ENCODE measurements at places on chromosomes 5 and 9.
A peak's percentile ranks its signal among the peaks of the same experiment; 100 is the strongest.

DNA sequence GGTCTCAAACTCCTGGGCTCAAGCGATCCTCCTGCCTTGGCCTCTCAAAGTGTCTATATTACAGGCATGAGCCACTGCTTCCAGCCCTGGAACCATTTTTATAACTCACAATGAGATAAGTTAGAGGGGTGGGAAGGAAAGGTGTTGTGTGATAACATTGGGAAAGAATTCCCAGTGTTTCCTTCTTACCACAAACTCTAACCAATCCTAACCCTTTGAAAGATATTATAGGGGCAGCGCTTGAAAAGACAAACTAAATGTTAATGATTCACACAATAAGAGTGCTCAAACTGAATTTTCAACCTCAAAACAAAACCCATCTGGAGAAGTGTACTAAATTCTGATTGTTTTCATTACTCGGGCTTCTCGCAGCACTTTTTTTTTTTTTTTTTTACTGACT lies 109.7 kb downstream of the TSSK1B start:
- DNase-seq = no peak

GRCh38 chr9:93391898-93392297 lies 59.6 kb upstream of the FAM120A start:
- no peak for DNase-seq

- DNase-seq = no peak
These were observed 18.9 kb downstream of the IPPK start for GRCh38 chr9:92650839-92651621.

DNA sequence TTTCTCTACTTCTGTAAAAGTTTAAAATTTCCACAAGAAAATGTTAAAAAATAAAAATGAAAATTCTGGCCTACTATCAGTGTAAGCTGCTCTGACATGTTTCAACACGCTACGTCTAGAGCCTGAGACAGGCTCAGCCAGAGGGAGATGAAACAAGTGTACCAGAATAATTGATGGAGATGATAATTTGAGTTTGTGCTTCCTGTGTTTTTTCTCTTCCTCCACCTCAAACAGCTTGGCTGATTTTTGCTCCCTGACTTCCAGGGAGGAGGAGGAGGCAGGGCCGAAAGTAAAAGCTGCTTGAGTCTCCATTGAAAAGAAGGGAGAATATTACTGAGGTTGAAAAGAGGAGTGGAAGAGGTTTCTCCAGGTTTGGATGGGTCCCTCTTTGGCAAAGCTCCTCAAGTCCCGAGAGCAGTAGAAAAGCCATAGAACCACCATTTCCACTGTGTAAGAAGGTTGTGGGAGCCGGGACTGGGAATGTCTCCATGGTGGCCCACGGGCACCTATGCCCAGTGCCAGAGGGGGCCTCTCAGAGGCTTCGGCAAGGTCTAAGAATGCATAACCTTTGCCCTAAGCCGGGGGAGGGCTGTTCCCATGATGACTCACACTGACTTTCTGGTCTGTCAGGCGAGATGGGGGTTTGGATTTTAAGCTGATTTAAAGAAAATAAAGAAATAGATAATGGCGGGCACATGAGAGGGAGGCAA lies 95.1 kb downstream of the HRH2 start:
- no peak for DNase-seq

GRCh38 chr9:99762470-99762869 lies 59.2 kb upstream of the NR4A3 start:
- peak; percentile 10 for DNase-seq

- DNase-seq = no peak
These were observed 66.7 kb upstream of the ADRA1B start for GRCh38 chr5:159849437-159850083.

DNA sequence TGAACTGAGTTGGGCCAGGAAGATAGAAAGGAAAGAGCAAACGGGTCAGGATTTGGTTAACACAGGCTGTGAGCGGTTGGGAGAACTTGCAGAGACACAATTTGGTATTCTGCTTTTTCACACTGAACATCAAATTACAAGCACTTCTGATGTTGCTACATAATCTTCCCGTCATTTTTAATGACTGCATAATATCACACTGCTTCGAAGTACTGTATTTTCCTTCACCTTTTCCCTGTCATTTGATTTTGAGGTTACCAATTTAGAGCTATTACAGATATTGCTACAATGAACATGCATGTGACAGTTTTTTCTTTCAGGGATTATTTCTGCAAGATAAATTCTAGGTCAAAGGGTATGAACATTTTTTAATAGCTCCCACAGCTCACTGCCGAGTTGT lies 71.4 kb upstream of the CPEB4 start:
- DNase-seq = no peak

- DNase-seq = no peak
These were observed 23.9 kb downstream of the SPARC start for GRCh38 chr5:151662805-151663204.

Measured in activated CD4-positive, alpha-beta T cell treated with anti-CD3 and anti-CD28 coated beads, Interleukin-2, Interleukin-4, amounts not matched to agents 100 ng/mL and 50 ng/mL, durations not matched to agents 16 hours and 8 hours (primary cell).